ENCODE measurements at places on chromosomes 1 and 21.

DNA sequence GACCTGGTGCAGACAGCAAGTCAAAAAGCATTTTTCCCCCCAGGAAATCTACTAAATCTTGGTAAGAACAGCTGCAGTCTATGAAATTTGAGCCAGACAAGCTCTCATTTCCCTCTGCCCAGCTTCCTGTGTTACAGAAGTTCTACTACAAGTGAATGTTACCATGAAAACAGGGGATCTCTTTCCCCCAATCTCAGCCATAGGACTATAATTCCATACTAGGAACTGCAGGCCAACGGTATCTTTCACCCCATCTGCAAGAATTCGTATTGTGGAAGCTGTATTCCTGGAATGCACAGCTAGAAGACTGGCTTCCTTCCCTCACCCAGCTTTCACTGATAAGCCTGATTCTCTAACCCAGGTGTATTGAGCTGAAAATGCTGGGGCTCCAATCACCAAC is 1655.4 kb downstream of the BRINP3 start:
- DNase-seq, result no peak

GRCh38 chr1:57188168-57188567 is 222.4 kb upstream of the C8B start:
- DNase-seq, result no peak

DNA sequence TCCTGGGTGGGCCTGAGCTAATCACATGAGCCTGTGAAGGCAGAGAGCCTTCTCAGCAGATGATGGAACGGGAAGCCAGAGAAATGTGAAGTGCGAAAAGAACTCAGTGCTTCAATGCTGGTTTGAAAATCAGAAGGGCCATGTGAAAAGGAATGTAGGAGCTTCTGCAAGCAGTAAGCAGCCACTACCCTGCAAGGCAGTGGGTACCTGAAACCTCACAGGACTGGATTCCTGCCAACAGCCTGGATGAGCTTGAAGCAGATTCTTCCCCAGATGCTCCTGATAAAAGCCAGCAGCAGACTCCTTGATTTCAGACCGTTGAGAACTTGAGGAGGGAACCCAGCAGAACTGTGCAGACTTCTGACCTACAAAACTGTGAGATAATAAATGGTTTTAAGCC is 158.6 kb downstream of the SYT2 start:
- DNase-seq, result no peak

- no peak for DNase-seq
These were observed 44.4 kb downstream of the RAP1GAP start for GRCh38 chr1:21624571-21625389.

GRCh38 chr1:64834734-64835133 is 89.9 kb downstream of the RAVER2 start:
- no peak for DNase-seq

Measured in cardiac septum (tissue), 1 donor.